Activated CD4-positive, CD25-positive, alpha-beta regulatory T cell treated with anti-CD3 and anti-CD28 coated beads, Interleukin-2, amount 50 U/mL, for 24 hours (primary cell): ENCODE measurements at places on chromosomes 7 and 10.

- ATAC-seq, result no peak
Measured at GRCh38 chr10:110995301-110995700, 75.9 kb downstream of the SHOC2 start.

GRCh38 chr7:66899552-66900280 lies 21.3 kb upstream of the TMEM248 start:
- no peak for ATAC-seq

- ATAC-seq, result peak; percentile 64
Measured at GRCh38 chr7:2821161-2821841, 22.8 kb downstream of the GNA12 start.

- no peak for ATAC-seq
Measured at GRCh38 chr10:117133273-117134055, 4.6 kb downstream of the VAX1 start.

DNA sequence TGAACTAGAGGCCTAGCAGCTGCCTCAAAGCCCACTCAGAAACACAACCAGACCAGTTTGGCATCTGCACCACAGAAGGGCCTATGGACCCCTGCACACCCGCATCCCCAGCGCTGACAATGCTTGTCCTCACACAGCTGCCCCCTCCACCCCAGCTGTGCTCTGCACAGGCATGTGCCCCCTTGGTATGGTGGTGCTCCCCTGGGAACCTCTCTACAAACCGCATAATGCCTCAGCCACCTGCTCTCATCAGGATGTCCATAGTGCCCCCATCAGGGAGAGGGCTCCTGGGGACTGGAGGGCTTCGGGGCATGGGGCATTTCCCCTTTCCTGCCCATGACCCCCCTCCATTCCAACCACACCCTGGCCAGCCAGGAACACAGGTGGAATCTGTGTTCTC lies 347.5 kb downstream of the GRID1 start:
- no peak for ATAC-seq

DNA sequence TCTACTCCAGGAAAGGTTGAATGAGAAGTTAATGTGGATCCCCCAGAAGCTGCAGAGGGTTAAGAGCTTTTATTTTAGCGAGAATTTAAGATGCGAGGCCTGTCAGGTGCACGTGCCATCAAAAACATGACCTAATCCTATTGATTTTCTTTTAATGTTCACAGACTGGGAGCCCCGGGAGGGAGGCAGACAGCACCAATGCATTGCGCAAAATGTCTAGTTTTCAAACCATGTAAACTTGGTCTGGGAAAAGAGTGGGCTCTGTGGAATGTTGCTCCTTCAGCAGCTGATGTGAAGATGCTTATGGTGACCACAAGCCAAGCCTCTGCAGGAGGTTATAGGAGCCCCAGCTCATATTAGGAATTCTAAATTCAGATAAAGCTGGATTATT lies 172.0 kb upstream of the ITGB1 start:
- ATAC-seq, result no peak

GRCh38 chr7:8018961-8019360 lies 50.4 kb downstream of the GLCCI1 start:
- peak; percentile 72 for ATAC-seq

DNA sequence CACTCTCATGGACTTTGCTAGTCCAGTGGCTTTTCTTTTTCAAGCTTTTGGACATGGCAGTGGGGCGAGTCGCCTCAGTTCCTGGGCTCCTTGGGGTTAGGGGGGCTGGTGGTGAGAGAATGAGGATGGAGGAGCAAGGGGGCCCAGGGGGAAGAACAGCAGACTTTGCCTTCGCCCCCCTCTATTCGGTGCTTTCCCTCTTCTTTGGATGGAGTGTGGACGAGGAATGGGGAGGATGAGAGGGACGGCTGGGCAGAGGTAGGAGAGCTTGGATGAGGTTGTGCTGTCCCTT lies 255 bp downstream of the MAGI2 start:
- ATAC-seq, result no peak

GRCh38 chr7:107152011-107152410 lies 16.8 kb upstream of the HBP1 start:
- no peak for ATAC-seq
